ENCODE measurements at places on chromosomes 11 and 22.

- DNase-seq = no peak
Observed at GRCh38 chr11:67020949-67021348, 2.0 kb upstream of the SYT12 start.

DNA sequence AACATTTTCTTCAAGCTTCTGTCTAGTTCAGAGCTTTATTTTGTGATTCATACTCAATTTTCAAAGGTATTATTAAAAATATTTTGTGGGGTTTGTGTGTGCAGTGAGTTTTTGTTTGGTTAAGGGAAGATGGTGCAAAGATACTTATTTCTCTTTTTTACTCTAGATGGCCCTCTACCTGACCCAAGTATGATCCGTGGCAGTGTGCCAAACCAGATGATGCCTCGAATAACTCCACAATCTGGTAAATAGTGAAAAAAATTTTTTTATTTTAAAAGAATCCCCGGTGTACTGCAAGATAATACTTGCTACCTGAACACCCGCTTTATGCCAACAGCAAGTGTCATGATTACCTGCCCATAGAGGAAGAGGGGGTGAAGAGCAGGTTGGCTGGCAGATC, 54.2 kb downstream of the EP300 start:
- no peak for DNase-seq

GRCh38 chr11:126824035-126824607, 176.4 kb downstream of the KIRREL3 start:
- DNase-seq = no peak

GRCh38 chr11:120909676-120910416, 114.1 kb upstream of the TBCEL start:
- DNase-seq = no peak

DNA sequence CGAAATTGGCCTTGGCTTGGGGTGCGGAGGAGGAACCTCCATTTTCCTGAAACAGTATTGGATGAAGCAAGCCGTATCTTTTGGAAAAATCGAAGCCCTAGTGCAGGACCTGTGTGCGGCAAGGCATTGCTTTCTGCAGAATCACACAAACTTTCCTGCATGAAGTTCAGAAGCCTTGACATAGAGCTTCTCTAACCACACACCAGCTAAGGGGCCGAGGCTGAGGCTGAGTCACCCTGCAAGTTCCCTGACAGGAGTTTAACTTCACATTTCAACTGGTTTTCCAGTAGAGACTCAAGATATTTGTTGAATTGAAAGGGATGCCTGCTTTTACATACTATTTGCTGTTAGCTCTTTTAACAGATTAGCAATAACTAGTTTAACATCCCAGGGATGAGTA, 67.8 kb downstream of the TCF20 start:
- DNase-seq = no peak

GRCh38 chr11:2888266-2888968, 2.8 kb upstream of the CDKN1C start:
- DNase-seq = peak; percentile 56

Measured in amniotic stem cell (primary cell).